ENCODE measurements at places on chromosomes 3 and 15.
A peak's percentile ranks its signal among the peaks of the same experiment; 100 is the strongest.

- DNase-seq: no peak
Measured at GRCh38 chr15:87881026-87881425, 375.5 kb downstream of the NTRK3 start.

DNA sequence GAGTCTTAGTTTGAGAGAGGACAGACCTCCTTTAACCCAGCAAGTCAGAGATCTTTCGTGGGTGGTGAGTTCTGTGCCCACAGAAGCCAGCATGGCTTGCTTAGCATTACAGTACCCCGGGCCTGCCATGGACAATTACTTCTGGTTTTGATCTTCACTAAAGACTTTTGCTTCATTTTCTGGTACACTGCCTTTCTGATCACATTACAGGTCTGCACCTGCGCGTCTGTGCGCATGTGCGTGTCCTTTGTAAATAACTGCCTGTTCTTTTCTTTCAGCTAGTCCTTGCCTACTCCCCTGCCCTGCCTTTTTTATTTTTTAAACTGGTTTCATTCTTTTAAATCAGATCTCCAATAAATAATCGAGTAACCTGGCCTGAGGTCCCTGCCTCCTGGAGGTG is 57.1 kb upstream of the CMTM8 start:
- no peak for DNase-seq

- no peak for DNase-seq
Measured at GRCh38 chr3:89180334-89180733, 72.9 kb downstream of the EPHA3 start.

DNA sequence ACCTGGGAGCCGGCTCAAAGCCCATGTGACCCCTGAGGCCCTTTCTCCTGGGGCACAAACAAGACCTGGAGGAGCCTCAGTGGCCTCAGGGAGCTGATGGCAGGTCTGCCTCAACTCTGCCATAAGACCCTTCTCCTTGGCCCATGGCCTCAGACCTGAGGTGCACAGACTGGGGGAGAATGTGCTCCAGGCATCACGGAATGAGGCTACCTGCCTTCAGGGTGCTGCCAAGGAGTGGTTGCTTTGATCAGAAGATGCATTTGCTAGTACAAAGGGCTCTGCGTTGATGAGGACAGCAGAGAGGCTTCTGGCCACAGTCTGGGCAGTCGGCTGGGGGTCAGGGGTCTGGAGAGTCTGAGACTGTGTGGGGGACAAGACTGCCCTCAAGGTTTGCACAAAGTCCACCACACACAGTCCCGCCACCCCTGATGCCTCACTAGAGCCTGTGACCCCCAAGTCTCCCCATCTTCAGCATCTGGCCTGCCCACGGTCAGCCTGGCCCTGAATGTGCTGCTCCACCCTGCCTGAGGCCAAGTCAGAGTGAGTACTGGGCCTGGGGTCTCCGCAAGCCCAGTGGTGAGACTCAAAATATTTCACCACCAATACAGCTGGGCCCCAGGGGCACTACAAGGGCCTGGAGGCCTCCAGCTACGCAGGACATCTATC is 26.6 kb downstream of the ALDH1L1 start:
- no peak for DNase-seq

DNA sequence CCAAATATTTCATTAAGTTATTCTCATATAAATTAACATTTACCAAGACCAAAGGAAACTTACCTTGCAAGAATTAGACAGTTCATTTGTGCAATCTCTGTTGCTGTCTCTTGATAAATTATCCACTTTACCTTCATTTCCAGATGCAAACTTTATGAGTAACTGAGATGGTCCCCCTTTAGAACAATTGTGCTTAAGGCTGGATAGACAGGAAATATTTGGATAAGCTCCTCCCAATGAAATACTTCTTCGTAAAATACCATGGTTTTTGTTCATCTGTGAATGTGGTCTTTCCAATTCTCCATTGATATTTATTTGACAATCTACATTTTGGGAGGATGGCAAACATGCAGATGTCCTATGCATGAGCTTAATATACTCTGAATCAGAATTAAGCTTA is 78.2 kb downstream of the NEDD4 start:
- no peak for DNase-seq

DNA sequence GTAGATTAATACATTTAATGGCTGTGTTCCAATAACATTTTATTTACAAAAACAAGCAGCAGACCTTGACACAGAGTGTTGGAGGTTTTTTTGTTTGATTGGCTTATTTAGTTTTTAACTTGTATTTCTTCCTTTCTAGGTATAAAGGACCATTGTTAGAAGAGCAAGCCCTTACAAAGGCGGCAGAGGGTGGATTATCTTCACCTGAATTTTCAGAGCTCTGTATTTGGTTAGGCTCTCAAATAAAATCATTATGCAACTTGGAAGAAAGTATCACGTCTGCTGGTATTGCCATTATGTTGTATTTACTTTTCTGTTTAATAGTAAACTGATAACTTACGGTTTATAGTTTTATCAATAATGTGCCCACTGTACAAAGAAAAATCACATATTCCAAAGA is 10.0 kb downstream of the FAM98B start:
- DNase-seq: no peak

GRCh38 chr3:160856450-160856849 is 100.4 kb downstream of the PPM1L start:
- DNase-seq: no peak

- DNase-seq: no peak
Measured at GRCh38 chr15:53671545-53671944, 87.9 kb downstream of the WDR72 start.

- no peak for DNase-seq
Measured at GRCh38 chr3:23723930-23724329, 81.8 kb upstream of the UBE2E1 start.

DNA sequence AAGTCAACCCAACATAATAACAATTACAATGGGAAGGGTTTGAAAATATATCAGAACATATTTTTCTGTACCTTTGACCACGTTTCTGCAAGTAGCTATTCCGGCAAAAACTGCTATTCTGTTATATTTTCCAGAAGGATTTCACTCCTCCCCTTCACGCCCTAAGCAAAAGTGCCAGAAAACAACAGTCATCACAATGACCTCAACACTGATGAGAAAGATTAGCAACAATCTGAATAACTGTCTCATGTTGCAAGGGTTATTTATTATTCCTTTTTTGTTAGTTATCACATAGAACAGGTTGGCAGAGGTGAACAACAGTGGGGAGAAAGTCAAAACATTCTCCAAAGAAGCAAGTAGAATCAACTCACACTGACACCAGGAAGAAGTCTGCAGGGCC is 269.4 kb upstream of the ARRDC4 start:
- DNase-seq: no peak

GRCh38 chr3:107665351-107665750 is 142.6 kb downstream of the BBX start:
- DNase-seq: no peak

DNA sequence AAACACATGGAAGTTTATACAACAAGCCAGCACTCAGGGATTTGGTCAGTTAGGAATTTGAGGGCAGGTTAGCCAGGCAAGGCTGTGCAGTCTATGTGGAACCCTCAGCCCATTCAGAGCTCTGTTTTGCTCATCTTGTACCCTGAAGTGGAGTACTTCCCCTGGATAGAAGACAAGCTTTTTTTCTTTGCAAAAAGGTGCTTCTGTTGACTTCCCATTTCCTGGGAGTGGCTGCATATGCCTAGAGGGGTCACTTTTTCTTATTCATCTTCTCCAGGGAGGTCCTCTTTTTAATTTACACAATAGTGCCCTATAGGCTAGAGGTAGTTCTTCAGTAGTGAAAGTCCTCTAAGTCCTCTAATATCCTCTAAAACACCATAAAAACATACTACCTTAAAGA is 225.0 kb upstream of the P2RY1 start:
- DNase-seq: no peak

DNA sequence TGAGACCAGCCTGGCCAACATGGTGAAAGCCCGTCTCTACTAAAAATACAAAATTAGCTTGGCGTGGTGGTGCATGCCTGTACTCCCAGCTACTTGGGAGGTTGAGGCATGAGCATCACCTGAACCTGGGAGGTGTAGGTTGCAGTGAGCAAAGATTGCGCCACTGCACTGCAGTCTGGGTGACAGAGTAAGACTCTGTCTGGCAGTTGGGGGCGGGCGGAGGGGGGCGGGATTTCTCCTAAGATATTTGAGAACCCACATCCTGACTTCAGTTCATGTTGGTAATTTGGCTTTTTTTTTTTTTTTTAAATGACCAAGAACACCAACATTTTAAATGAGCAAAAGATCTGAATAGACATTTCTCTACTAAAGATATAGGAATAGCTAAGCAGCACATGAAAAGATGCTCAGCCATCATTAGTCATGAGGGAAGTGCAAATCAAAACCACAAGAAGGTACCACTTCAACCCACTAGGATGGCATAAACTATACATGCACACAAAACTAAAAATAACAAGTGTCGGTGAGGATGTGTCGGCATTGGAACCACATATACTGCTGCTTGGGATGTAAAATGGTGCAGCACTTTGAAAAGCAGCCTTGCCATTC is 75.6 kb upstream of the LMOD3 start:
- DNase-seq: peak; percentile 45

DNA sequence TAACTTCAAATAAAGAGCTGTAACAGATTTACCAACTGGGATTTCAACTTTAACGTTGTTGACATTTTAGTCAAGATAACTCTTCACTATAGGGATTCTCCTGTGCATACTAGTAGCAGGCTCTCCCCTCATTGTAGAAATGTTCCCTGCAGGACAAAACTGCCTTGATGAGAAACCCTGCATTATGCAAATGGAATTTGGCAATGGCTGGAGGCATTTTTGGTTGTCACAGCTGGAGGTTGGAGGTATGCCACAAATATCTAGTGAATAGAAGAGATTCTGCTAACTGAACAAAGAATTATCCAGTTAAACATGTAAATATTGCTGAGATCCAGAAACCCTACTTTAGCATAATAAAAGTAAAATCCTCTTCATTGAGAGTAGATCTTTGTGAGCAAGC is 928.8 kb upstream of the ALCAM start:
- no peak for DNase-seq

- no peak for DNase-seq
Measured at GRCh38 chr3:172042136-172042662, 2.8 kb downstream of the FNDC3B start.

- DNase-seq: no peak
Measured at GRCh38 chr3:60781935-60782334, 469.3 kb downstream of the FHIT start.

GRCh38 chr3:33886015-33886414 is 87.6 kb downstream of the PDCD6IP start:
- DNase-seq: no peak

- no peak for DNase-seq
Measured at GRCh38 chr3:135970506-135971116, 5.1 kb downstream of the PPP2R3A start.

GRCh38 chr3:148206446-148206845 is 491.3 kb upstream of the AGTR1 start:
- DNase-seq: no peak

- DNase-seq: no peak
Measured at GRCh38 chr15:92158426-92158825, 235.3 kb upstream of the ST8SIA2 start.

- no peak for DNase-seq
Measured at GRCh38 chr15:31957581-31957980, 72.7 kb upstream of the CHRNA7 start.

GRCh38 chr3:108124337-108125152 is 33.7 kb upstream of the CD47 start:
- DNase-seq: no peak

DNA sequence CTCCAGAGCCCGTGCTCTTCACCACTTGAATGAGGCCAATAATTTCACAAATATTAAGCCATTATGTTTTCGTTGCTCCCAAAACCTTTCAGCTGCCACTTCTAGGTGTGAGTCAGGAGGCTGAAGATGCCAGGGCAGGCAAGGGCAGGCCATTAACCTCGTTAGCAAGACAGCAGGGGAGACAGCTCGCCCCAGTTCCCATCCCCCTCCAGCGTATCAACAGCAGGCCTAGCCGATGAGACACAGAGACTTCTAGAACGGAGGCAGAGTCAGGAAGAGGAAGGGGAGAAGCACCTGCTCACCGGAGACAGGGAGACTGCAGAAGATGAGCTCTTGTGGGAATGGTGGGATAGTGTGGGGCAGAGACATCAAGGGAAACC is 28.0 kb upstream of the PLA2G4E start:
- no peak for DNase-seq

GRCh38 chr3:66577426-66578203 is 76.8 kb upstream of the LRIG1 start:
- DNase-seq: no peak

DNA sequence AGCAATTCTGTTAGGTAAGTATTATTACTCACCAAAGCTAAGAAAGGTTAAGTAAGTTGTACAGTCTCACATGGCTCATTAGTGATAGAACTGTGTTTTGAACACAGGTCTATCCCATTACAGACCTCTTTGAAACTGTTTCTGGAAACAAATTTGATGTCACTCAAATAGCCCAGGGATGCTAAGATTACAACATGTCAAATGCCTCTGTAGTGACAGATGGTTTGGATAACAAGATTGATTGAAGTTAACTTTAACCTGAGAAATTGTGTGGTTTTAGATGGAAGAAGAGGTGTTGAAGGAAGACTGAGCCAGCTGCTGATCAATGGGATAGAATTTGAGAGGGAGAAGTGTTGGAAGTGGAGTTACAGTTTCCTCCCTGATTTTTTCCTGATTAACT is 72.5 kb downstream of the SYN2 start:
- DNase-seq: no peak

GRCh38 chr3:133479895-133480669 is 80.2 kb downstream of the BFSP2 start:
- DNase-seq: no peak

- no peak for DNase-seq
Measured at GRCh38 chr3:88031642-88032077, 27.1 kb downstream of the CGGBP1 start.

DNA sequence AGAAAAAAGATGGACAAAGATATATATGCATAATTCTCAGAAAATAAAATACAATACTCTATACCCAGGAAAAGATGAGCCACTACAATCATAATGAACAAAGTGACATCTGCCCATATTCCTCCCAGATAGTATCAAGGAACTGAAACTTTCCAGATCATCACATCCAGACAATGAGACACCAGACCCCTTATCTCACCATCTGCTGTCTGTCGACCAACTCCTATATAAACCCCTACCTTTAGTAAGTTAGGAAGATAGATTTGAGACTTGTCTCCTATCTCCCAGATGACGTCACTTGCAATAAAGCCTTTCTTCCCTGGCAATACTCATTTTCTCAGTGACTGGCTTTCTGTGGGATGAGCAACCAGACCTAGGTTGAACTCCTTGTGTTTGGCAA is 1071.6 kb downstream of the PLOD2 start:
- DNase-seq: no peak

- no peak for DNase-seq
Measured at GRCh38 chr15:41429003-41429890, 12.4 kb downstream of the RTF1 start.

Measured in stimulated activated CD8-positive, alpha-beta memory T cell treated with anti-CD3 and anti-CD28 coated beads, Interleukin-2, amount 100 ng/mL, for 1 hour (primary cell).